CMK (cell line): ENCODE measurements at places on chromosomes 2 and 18.

GRCh38 chr2:144553379-144553778, 33.5 kb upstream of the ZEB2 start:
- DNase-seq, result no peak

GRCh38 chr18:73756256-73757091, 391.2 kb downstream of the FBXO15 start:
- DNase-seq, result no peak

DNA sequence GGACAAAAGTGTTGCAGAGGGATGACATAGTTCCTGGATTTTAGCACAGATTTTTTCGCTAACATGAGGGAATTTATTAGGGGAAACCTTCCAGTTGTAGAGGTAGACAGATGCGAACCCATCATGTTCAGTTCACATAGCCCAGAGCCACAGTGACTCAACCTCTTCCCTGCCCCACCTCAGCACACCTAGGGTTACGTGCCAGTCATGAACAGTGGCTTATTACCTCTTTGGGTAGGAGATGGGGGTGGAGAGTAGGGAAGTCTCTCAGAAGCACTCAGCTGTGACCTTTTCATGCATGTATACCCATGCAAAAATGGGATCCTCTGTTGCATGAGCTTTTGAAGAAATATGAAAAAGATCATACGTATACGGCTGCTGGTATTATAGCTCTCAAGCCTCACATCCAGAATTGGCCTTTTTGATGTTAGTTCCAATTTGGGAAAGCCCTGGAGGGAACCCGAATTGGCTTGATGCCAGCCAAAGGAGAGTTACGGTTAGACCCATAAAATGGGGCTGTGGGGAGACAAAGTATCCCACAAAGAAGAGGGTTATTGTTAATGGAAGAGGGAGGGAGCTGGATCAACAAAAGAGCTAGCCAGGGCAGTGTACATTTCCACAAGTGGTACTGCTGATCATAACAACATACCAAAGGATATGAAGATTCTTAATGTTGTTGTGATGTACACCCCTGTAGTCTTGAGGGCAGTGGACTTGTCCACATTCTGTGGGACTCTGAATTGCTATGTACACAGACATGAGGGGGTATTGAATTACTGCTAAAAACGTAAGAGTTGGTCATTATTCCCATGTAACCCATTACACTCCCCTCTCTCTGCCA, 4.9 kb downstream of the TANC1 start:
- DNase-seq, result no peak

- no peak for DNase-seq
Observed at GRCh38 chr2:90645-91312, 44.5 kb upstream of the FAM110C start.

- no peak for DNase-seq
Observed at GRCh38 chr18:47427923-47428637, 176.6 kb upstream of the SKOR2 start.

GRCh38 chr2:145421841-145422240, 901.9 kb upstream of the ZEB2 start:
- DNase-seq, result no peak

GRCh38 chr2:238510911-238511613, 84.3 kb downstream of the ASB1 start:
- no peak for DNase-seq

GRCh38 chr2:21424375-21424774, 300.6 kb downstream of the TDRD15 start:
- DNase-seq, result no peak

- DNase-seq, result no peak
Observed at GRCh38 chr2:205763708-205764211, 81.5 kb downstream of the NRP2 start.

DNA sequence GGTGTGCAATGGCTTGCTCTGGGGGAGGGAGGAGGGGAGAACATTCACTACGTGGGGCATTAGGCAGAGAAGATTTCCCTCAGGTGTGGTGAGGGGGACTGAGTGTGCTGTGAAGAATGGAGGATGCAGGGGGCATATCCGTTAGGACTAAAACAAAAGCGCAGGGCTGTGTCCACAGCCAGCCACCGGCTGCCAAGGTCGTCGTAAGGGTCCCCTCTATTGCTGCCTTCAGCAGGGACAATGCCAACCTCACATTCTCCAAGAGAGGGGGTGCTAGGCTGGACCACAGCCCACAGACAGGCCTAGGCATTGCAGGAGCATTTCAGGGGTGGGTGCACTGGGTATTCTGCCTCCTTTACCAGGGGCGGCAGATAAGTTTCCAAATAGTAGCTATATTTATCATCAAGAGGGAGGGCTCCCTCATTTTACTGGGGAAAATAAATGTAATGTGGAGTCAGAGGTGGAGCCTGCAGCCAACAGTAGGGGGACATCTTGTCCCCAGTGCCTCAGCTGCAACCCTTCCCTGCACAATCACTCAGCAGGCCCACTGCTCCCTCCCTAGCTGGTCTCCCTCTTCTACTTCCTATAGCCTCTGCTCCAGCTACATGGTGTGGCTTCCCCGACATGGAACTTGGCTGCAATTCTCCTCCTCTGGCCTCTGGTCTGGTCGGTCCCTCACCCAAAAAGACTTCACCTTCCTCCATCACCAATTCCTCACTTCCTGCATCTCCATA, 74.9 kb upstream of the OTOF start:
- no peak for DNase-seq

- no peak for DNase-seq
Observed at GRCh38 chr2:41033127-41033526, 581.2 kb upstream of the SLC8A1 start.

- DNase-seq, result no peak
Observed at GRCh38 chr2:9087121-9087681, 83.7 kb upstream of the MBOAT2 start.
